ENCODE measurements at places on chromosomes 1 and 21. TPM values are rescaled to one million over a fixed set of nuclear protein-coding genes. Genes with fewer than 3 reads are reported as not detected.
A peak's percentile ranks its signal among the peaks of the same experiment; 100 is the strongest.

G0S2 gene
- 12.5 TPM for total RNA-seq

NGF gene
- total RNA-seq: 4.6 TPM

CFAP141 gene
- not detected for total RNA-seq

MATN1 gene
- 0.30 TPM for total RNA-seq

YIPF1 gene
- total RNA-seq: 39.7 TPM

SPATA45 gene
- not detected for total RNA-seq

ATP8B2 gene
- 46.5 TPM for total RNA-seq

DNA sequence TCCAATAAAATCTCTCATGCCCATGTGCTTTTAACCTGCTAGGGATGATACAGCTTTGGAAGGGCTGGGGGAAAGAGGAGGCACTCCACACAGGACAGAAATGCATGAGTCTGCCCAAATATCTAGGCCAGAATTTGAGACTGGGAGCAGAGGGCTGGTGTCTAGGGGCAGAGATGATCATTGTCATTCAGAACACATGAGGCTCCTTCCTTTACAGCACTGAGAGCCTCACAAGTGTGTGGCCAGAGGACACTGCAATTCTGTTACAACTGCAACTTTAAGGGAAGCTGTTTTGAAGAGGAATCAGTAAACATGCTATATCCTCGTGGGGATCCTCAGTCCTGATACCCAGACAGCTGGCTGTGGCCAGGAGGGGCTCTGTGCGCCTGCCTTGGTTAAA, 541.3 kb downstream of the OMA1 start:
- no peaks in the 10 kb centered on the region for H3K4me1 ChIP-seq
- no peak for DNase-seq
- H3K4me3 ChIP-seq: no peak overlapping the region
- H3K27ac ChIP-seq: no peak overlapping the region

- no peak overlapping the region for H3K4me3 ChIP-seq
- DNase-seq: no peak
- H3K36me3 ChIP-seq: no peaks in the 10 kb centered on the region
- no peaks in the 10 kb centered on the region for H3K27me3 ChIP-seq
Measured at GRCh38 chr1:97423403-97423802, 497.4 kb downstream of the DPYD start.

DNA sequence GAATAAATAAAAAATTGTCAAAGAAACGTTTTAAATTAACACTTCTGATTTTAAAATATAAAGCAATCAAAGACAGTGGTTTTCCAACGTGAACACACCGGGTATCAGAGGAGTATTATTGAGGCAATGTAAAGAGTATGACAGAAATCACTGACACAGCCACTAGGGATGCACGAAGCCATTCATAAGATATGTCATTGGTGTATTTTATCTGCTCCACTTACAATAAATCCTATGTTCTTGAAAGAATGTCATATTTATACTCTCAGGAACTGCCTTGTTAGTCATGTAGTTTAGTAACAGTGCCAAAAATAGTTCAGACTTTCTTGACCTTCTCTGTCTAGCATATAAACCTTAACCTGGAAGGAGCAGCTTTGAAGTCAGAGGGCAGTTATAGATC, 835.0 kb upstream of the NCAM2 start:
- H3K4me1 ChIP-seq: no peaks in the 10 kb centered on the region
- no peaks in the 10 kb centered on the region for H3K36me3 ChIP-seq
- no peak overlapping the region for H3K27ac ChIP-seq
- no peak overlapping the region for H3K4me3 ChIP-seq

DNA sequence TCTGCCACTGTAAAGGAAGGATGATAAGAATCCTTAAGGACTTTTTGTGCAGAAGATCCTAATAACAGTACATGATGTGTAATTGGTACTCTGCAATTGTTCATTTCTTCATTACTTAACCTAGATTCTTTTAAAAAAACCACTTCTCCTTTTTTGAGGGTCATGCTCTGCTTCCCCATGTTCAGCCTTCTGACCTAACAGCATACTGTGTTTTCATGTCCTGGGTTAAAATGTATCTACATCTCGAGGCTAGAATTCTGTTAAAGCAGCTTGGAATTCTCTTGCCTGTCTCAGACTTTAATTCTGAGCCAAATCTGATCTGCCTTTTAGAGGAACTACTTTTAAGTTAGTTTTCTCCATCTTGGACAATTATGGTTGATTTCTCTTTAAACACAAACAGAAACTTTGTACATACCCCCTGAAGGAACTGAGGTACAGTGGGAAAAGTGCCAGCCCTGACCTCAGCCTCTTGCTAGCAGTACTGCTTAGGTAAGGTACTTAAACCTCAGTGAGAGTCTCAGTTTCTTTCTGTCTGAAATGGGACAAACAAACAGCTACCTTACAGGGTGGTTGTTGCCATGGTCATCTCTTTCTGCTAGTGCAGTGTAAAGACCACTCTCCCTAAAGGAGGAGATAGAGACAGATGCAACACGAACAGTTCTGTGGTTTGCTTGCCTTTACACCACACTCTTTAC, 103.2 kb upstream of the DYNLT5 start:
- H3K27ac ChIP-seq: peak overlapping the region; percentile 16
- peaks cover 4% of the 10 kb centered on the region for H3K4me1 ChIP-seq
- DNase-seq: no peak
- H3K36me3 ChIP-seq: no peaks in the 10 kb centered on the region

GRCh38 chr1:98044071-98044697, 123.3 kb upstream of the DPYD start:
- H3K27ac ChIP-seq: no peak overlapping the region
- H3K4me3 ChIP-seq: no peak overlapping the region
- H3K36me3 ChIP-seq: no peaks in the 10 kb centered on the region
- H3K4me1 ChIP-seq: peaks cover 24% of the 10 kb centered on the region

DNA sequence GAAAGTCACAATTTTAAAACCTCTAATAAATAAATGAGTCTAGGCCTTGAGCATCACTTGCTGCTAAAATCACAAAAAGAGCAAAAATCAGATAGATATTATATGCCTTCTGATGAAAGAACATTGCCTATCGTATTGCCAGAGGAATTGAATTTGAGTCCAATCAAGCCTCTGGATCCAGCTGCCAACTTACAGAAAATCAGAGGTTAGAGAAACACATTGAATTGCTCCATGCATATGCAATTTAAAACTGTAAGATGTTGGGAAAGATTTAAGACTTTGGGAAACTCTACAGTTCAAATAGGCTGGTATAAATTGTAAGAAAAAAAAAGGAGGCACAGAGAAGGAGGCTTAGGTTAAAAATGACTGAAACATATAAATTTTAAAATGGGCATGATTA, 93.5 kb downstream of the TM2D1 start:
- no peaks in the 10 kb centered on the region for H3K36me3 ChIP-seq
- H3K27ac ChIP-seq: no peak overlapping the region
- no peaks in the 10 kb centered on the region for H3K27me3 ChIP-seq
- DNase-seq: no peak

DNA sequence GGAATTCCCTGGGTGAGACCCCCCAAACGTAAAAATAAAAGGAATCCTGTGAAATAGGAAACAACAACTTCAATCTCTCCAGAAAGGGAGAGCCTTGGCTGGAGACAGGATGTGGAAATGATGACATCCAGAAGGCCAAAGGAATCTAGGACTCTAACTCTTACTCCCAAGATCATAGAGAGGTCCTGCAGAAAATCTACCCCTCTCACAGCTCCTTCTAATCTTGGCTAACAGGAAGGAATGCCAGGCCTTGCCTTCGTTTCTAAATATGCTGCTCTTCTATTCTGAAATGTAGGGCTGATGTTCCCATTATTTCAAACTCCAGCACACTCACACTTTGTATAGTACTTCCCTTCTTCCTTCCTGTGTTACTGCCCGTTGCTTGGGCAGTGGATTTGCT, 40.7 kb downstream of the ARHGEF11 start:
- H3K4me3 ChIP-seq: no peak overlapping the region
- peaks cover 4% of the 10 kb centered on the region for H3K4me1 ChIP-seq
- no peaks in the 10 kb centered on the region for H3K36me3 ChIP-seq
- H3K27ac ChIP-seq: peak overlapping the region; percentile 47

- no peaks in the 10 kb centered on the region for H3K36me3 ChIP-seq
- H3K27me3 ChIP-seq: no peaks in the 10 kb centered on the region
- H3K4me3 ChIP-seq: no peak overlapping the region
Measured at GRCh38 chr21:22363504-22363903, 1365.3 kb downstream of the NCAM2 start.

DNA sequence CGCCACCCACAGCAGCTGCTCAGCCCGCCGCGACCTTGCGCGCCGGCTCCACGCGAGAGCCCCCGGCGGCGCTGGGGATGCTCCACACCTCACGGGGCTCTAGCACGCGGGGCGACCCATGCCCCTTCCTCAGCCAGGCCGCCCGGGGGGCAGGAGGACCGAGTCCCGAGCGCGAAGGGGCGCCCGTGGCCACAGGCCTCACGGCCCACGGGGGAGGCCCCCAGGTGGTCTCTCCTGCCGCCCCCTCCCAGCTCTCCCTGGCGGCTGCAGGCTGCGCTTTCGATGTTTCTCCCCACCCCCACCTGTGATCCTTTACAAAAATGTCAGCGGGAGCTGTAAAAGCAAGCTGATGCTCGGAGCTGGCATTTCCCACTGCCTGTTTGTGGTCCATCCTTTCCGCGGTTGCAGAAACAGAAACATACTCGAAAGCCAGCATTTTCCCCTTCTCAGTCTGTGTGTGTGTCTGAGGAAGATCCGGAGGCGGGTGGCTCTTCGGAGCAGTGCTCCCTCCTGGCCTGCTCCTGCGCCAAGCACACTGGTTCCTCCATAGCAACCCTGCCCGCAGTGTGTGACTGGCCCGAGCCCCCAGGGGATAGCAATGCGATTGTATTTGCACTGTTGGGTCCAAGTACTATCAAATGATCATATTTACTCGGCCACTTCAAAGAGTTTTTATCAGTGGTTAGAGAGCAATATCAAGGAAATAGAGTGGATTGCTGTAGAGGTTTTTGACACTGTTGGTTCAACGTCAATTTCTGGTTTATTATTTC, 2.1 kb downstream of the KIF26B start:
- peak overlapping the region; percentile 59 for H3K4me3 ChIP-seq
- peaks cover 74% of the 10 kb centered on the region for H3K27me3 ChIP-seq
- H3K36me3 ChIP-seq: no peaks in the 10 kb centered on the region
- H3K27ac ChIP-seq: no peak overlapping the region
- DNase-seq: no peak

GRCh38 chr1:62295921-62296491, 23.2 kb downstream of the KANK4 start:
- no peaks in the 10 kb centered on the region for H3K36me3 ChIP-seq
- no peaks in the 10 kb centered on the region for H3K27me3 ChIP-seq
- DNase-seq: no peak
- H3K4me1 ChIP-seq: peaks cover 10% of the 10 kb centered on the region
- H3K27ac ChIP-seq: no peak overlapping the region
- H3K4me3 ChIP-seq: no peak overlapping the region

DNA sequence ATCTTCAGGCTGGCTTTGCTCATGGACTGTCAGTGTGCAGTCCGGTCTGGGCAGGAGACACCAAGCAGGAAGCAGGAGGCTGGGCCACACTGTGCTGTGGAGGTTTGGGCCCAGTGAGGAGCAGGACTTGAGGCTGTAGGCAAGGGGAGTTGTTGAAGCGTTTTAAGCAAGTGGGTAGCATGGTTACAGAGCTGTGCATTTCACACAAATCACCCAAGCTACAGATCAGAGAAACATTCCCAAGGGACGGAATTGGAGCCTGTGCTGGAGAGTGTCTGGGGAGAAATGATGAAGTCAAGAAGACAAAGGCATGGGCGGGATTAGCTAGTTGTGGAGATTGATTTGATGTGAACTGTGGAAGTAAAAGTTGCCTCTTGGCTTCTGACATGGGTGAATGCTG, 60.9 kb downstream of the KIF21B start:
- no peaks in the 10 kb centered on the region for H3K27me3 ChIP-seq
- H3K36me3 ChIP-seq: no peaks in the 10 kb centered on the region
- H3K4me1 ChIP-seq: no peaks in the 10 kb centered on the region
- no peak overlapping the region for H3K27ac ChIP-seq
- H3K4me3 ChIP-seq: no peak overlapping the region
- DNase-seq: peak; percentile 33

- no peak for DNase-seq
- H3K4me3 ChIP-seq: no peak overlapping the region
- H3K36me3 ChIP-seq: no peaks in the 10 kb centered on the region
- H3K27ac ChIP-seq: no peak overlapping the region
- H3K27me3 ChIP-seq: no peaks in the 10 kb centered on the region
Measured at GRCh38 chr1:222049176-222049575, 307.3 kb upstream of the DUSP10 start.

- H3K27ac ChIP-seq: peak overlapping the region; percentile 43
- no peaks in the 10 kb centered on the region for H3K4me1 ChIP-seq
- H3K27me3 ChIP-seq: no peaks in the 10 kb centered on the region
- DNase-seq: peak; percentile 57
- H3K4me3 ChIP-seq: no peak overlapping the region
Measured at GRCh38 chr1:25522031-25522655, 21.3 kb upstream of the LDLRAP1 start.

- H3K27me3 ChIP-seq: no peaks in the 10 kb centered on the region
- no peak overlapping the region for H3K27ac ChIP-seq
- no peak for DNase-seq
- no peaks in the 10 kb centered on the region for H3K36me3 ChIP-seq
Measured at GRCh38 chr1:245434280-245434679, 279.5 kb downstream of the KIF26B start.

- H3K4me3 ChIP-seq: no peak overlapping the region
- no peaks in the 10 kb centered on the region for H3K27me3 ChIP-seq
Measured at GRCh38 chr1:237448042-237448441, 406.1 kb downstream of the RYR2 start.

DNA sequence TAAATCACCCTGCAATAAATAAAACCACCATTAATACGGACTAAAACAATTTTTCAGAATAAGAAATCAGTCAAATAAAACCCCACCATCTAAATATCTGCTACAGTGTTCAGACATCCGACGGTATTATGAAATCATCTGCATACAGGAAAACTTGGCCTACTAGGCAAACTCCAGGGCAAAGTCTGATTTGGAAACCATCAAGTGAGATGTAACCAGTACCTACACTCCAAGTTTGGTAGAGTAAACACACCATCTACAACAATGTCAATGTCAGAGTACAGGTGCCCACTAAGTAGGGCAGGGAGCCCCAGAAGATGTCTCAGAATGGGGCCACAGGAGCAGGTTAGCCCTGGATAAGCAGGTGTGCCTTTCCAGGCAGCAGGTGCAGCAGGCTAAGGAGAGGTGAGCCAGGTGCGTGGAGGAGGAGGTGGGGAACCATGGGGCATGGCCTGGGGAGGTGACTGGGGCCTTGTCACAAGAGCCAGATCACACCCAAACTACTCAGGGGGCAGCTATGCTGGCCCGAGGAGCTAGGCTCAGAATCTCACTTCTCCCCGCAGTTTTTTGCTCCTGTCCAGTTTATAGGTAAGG, 59.6 kb downstream of the CAPZB start:
- no peak for DNase-seq
- peak overlapping the region; percentile 55 for H3K27ac ChIP-seq
- H3K27me3 ChIP-seq: no peaks in the 10 kb centered on the region
- peaks cover 97% of the 10 kb centered on the region for H3K4me1 ChIP-seq
- no peak overlapping the region for H3K4me3 ChIP-seq

GRCh38 chr1:30058970-30059369, 664.4 kb downstream of the MATN1 start:
- no peak overlapping the region for H3K4me3 ChIP-seq
- H3K27me3 ChIP-seq: no peaks in the 10 kb centered on the region
- no peak overlapping the region for H3K27ac ChIP-seq
- no peaks in the 10 kb centered on the region for H3K4me1 ChIP-seq

All from spleen (tissue), 13 donors.